Stimulated activated CD4-positive, alpha-beta T cell treated with anti-CD3 and anti-CD28 coated beads, TNF-alpha, amount 100 ng/mL, for 4 hours (primary cell): ENCODE measurements at places on chromosomes 11 and 22.

DNA sequence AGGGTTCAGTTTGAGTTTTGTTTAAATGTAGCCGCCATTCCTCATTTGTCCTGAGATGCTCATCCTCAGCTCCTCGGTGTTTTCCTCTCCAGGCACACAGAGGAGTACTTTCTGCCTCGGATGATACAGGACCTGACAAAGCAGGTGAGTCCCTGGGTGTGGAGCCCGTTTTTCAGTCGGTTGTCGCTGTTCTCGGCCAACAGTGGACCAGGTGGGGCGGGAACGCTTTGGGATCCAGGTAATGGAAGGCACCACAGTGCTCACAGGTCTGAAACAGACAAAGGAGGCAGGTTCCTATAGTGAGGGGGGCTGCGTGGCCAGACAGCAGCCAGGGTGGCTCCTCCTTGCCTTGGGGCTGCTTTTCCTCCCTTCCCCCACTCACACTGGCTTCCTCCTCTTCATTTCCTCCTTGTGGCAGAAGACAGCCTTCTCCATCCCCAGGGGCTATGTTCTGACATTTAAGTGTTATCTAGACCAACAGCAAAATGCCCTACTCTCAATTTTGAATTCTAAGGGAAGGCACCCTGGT lies 19.4 kb downstream of the NADSYN1 start:
- DNase-seq = no peak

DNA sequence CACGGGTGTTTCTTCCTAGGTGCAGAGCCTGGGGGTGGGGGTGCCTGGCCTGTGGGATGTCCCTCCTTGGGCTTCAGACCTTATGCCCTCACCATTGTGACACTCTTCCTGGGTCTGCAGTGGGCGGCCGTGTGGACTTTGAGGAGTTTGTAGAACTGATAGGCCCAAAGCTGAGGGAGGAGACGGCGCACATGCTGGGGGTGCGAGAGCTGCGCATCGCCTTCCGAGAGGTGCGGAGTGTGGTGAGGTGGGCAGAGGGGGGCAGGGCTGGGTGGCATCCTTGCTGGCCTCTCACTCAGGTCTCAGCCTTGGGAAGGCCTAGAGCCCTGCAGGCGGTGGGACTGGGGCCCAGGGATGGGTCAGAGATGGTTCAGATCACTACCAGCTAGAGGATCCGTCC lies 2.3 kb downstream of the CABP4 start:
- DNase-seq = no peak

DNA sequence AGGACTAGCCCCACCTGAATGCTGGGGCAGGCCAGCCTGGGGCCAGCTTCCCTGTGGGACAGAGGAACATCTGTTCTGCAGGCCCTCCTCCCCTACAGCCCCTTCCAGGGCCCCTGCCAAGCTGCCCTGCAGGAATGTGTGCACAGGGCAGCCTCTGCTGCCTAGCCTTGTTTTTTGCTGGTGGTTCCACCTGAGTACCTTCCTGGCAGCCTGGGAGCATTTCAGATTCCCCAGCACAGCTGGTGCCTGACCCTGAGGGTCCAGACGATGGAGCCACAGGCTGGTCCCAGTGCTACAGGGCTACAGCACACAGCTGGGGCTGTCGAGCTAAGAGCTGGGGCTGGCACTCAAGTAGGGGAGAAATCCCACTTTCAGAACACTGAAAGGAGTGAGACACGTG lies 22.3 kb upstream of the GPR83 start:
- DNase-seq = no peak

DNA sequence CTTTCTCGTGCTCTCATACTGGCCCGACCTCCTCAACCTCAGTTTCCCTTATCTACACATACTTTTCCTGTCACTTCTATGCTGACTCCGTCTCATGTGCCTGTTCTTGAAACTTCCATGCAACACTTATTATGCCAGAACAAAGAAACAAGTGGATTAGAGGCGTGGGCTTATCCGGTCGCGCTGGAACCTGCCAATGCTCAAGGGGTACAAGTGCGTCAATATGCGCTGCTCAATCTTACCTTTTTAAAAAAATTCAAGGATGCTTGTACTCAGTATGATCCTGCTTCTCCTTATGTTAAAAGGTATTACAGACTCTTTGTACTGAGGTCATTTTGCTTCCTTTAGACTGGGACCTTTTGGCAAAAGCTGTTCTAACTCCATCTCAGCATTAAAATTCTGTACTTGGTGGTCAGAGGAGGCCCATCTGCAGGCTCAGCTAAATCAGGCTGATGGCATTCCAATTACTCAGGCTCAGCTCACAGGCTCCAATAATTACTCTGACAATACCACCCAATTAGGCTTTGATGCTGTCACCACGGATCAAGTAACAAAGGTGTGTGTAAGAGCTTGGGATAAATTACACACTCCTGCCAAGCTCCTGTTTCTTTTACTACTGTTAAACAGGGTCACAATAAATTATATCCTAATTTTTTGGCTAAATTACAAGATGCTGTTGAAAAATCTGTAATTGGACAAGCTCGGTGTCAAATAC lies 26.3 kb upstream of the ALDH3B2 start:
- no peak for DNase-seq

DNA sequence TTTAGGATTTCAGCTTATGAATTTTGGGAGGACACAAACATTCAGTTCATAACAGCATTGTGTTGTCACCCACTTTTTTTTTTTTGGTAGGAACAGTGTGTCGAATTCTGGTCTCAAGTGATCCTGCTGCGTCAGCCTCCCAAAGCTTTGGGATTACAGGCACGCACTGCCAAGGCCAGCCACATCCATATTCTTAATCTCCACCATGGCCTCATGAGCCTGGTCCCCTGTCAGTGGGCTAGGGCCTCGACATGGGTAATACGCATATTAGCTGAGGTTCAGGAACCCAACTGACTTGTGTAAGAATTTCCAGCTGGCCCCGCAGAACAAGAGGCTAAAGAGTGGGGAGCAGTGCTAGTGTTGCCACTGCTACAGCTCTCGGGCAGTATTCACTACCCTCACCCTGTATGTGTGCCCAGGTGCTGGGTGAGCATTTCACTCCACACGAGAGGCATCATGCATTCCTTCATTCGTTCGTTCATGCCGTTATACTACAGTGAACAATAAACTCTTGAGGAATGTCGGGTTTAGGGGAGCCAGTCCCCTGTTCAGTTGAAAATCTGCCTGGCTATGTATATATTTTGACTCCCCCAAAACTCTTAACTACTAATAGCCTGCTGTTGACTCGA lies 5.2 kb upstream of the VPREB1 start:
- no peak for DNase-seq

DNA sequence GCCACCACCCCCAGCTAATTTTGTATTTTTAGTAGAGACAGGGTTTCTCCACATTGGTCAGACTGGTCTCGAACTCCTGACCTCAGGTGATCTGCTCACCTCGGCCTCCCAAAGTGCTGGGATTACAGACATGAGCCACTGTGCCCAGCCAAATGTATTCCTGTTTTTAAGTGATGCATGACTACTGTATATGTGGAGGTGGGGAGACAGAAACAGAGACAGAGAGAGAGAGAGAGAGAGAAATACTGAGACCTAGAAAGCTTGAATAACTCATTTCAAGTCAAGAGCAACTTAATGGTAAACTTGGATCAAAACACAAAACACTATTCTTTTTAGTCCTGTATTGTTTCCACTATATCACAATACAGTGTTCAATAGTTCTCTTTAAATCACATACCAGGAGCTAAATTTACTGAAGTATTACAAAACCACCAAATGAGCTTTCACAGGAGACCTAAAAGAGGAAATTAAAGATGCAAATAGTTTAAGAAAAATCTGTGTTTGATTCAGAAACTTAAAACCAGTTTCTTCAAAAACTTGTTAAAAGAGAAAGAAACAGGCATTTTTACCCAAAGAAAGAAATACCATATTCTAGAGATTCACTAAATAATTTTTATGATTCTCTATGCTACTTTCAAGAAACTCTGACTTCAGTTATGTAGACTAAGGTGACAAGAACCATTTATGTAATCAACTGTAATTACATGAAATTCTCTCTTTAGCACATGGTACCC lies 188.7 kb downstream of the ETS1 start:
- no peak for DNase-seq

- no peak for DNase-seq
Measured at GRCh38 chr11:116234989-116235568, 537.7 kb downstream of the BUD13 start.

GRCh38 chr11:97964332-97965004 lies 1056.3 kb upstream of the CNTN5 start:
- no peak for DNase-seq

- DNase-seq = no peak
Measured at GRCh38 chr11:95398437-95399112, 167.6 kb upstream of the SESN3 start.

GRCh38 chr11:90380206-90380605 lies 157.4 kb upstream of the CHORDC1 start:
- no peak for DNase-seq

- no peak for DNase-seq
Measured at GRCh38 chr11:65378208-65378927, 4.1 kb downstream of the SLC25A45 start.

GRCh38 chr11:130728185-130729180 lies 187.8 kb downstream of the SNX19 start:
- no peak for DNase-seq

DNA sequence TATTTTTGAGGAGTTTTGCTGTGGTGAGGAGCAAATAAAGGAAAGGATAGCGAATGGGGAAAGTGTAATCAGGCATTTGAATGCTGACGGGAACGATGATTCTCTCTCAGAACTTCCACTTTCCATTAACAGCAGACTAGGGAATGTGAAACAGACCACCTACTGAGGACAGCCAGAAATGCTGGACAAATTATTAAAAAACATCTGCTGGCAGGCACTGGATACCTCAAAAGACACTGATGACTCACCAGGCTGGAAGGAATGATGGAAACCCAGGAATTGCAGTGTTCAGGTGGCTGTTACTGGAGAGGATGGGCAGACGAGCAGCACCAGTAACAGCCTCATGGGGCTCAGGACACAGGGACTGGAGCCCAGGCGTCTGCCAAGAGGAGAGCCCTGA lies 33.4 kb downstream of the PLA2G6 start:
- no peak for DNase-seq

DNA sequence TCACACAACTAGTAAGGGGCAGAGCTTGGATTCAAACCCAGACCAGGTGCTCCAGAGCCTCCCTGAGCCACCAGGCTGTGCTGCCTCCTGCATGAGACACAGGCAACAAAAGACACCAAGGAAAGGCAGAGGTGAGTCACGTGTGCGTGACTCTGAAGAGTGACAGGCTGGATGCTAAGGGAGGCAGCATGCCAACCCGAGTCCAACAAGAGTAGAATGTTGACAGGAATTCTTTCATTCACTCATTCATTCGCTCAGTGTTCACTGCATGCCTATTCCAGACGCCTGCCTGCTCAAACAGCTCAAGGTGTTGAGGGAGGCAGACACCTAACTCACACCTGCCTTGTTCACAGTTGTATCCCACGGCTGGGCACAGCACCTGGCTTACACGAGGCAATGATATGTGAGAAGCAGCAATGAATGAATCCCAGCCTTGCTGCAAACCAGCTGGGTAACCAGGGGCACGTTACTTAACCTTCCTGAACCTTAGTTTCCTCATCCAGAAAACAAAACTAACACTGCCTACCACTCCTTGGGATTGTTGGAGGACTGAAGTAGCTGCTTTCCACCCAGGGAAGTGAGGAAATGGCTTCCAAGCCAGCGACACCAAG lies 73.8 kb upstream of the ARFGAP3 start:
- DNase-seq = no peak

- DNase-seq = no peak
Measured at GRCh38 chr11:26618441-26618840, 46.4 kb upstream of the MUC15 start.

GRCh38 chr11:125768336-125769046 lies 10.1 kb downstream of the PATE2 start:
- DNase-seq = no peak

GRCh38 chr11:29306527-29306926 lies 710.3 kb downstream of the KCNA4 start:
- no peak for DNase-seq

GRCh38 chr11:23875176-23875850 lies 621.5 kb upstream of the LUZP2 start:
- no peak for DNase-seq
